Lung (tissue), 17 donors: ENCODE measurements at places on chromosomes 11 and 22.
A peak's percentile ranks its signal among the peaks of the same experiment; 100 is the strongest.

GRCh38 chr11:115530752-115531151 is 26.5 kb upstream of the CADM1 start:
- DNase-seq: no peak
- no peaks in the 10 kb centered on the region for H3K27me3 ChIP-seq
- no peaks in the 10 kb centered on the region for H3K36me3 ChIP-seq
- no peak overlapping the region for H3K27ac ChIP-seq

DNA sequence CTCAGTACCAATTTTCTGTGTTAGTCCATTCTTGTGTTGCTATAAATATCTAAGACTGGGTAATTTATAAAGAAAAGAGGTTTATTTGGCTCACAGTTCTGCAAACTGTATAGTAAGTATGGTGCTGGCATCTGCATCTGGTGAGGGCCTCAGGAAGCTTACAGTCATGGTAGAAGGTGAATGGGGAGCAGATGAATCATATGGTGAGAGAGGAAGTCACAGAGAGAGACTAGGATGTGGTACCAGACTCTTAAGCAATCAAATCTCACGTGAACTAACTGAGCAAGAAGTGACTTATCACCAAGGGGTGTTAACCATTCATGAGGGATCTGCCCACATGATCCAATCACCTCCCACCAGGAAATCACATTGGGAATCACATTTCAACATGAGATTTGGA is 60.8 kb upstream of the ZBED5 start:
- no peak for DNase-seq
- H3K27me3 ChIP-seq: no peaks in the 10 kb centered on the region
- no peaks in the 10 kb centered on the region for H3K36me3 ChIP-seq

- H3K27ac ChIP-seq: no peak overlapping the region
- H3K4me3 ChIP-seq: no peak overlapping the region
- no peaks in the 10 kb centered on the region for H3K36me3 ChIP-seq
- no peak for DNase-seq
- no peaks in the 10 kb centered on the region for H3K27me3 ChIP-seq
- H3K4me1 ChIP-seq: peaks cover 10% of the 10 kb centered on the region
These were observed 11.9 kb downstream of the CELF1 start for GRCh38 chr11:47541070-47541469.

GRCh38 chr11:44592125-44592940 is 26.9 kb downstream of the CD82 start:
- peaks cover 21% of the 10 kb centered on the region for H3K4me1 ChIP-seq
- no peaks in the 10 kb centered on the region for H3K36me3 ChIP-seq
- no peaks in the 10 kb centered on the region for H3K27me3 ChIP-seq
- H3K4me3 ChIP-seq: no peak overlapping the region
- peak overlapping the region; percentile 79 for H3K27ac ChIP-seq

DNA sequence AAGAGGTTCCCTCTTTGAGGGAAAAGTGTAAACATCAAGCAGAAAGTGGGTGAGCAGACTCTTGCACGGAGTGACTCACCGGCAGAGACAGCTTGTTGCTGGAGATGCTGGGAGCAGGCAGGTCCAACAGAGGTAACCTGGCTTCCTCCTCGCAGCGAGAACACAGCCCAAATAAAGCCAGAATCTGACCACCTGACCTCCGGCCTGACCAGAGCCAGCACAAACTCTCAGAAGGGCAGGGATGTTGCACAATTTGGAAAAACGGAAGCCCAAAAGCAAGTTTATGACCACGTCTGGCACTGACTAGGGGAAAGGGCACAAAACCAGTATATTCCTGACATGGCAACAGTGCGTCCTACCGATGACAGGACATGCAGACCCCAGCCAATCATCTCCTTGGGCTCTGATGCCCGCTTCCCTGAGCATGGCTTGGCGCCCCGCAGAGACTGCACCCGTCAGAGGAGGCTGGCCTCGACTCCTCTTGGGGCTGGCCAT is 5.4 kb downstream of the SMCO4 start:
- no peak for DNase-seq
- peaks cover 15% of the 10 kb centered on the region for H3K4me1 ChIP-seq
- H3K27me3 ChIP-seq: no peaks in the 10 kb centered on the region

DNA sequence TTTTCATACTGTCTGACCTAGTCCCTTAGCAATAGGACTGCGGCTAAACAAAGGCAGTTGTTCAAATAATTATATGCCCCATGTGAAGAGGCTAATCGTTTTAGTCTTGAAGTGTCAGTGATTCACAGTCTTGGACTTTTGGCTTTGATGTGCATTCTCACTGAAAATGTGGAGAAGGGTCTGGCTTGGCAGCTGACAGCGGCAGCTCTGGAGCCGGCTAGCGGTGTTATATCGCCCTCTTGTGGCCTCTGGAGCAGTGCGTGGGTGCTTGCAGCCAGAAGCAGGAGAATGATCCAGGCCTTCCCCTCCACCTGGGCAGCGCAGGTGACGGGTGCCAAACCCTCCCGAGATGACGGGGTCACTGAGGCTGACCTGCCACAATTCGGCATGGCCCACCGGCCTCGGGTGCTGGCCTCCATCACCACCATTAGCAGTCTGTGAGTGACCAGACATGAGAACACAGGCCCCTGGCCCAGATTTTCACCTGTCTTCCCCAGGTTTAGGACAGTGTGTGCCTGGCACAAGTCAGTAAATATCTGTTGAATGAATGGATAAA is 90.3 kb upstream of the PITPNB start:
- no peak overlapping the region for H3K4me3 ChIP-seq
- H3K27me3 ChIP-seq: no peaks in the 10 kb centered on the region
- no peak overlapping the region for H3K27ac ChIP-seq
- H3K4me1 ChIP-seq: no peaks in the 10 kb centered on the region

- peak overlapping the region; percentile 92 for H3K27ac ChIP-seq
- H3K4me1 ChIP-seq: peaks cover 8% of the 10 kb centered on the region
- no peaks in the 10 kb centered on the region for H3K27me3 ChIP-seq
- peaks cover 9% of the 10 kb centered on the region for H3K36me3 ChIP-seq
These were observed 496 bp downstream of the TMEM9B start for GRCh38 chr11:8963569-8964323.

DNA sequence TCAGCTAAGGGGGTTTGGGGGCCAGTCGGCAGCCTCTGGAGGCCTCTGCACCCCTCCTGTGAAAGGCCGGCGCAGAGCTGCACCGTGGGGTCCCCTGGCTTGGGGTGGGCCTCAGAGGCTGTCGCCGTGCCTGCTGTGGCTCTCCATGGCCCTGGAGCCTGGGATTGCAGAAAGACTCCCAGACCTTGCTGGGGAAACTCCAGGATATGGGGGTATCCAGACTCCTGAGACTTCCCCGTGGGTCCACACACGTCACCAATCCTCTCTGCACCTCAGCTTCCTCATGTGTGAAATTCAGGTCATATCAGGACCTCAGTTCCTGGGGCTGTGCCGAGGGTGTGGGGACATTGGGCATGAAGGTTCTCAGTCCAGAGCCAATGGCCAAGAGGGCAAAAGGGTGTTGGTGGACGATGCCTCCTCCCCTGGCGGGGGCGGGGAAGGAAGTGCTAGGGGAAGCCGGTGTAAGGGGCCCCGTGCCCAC is 97.1 kb downstream of the KCNQ1 start:
- DNase-seq: no peak
- H3K4me3 ChIP-seq: no peak overlapping the region
- no peaks in the 10 kb centered on the region for H3K27me3 ChIP-seq
- H3K36me3 ChIP-seq: no peaks in the 10 kb centered on the region

DNA sequence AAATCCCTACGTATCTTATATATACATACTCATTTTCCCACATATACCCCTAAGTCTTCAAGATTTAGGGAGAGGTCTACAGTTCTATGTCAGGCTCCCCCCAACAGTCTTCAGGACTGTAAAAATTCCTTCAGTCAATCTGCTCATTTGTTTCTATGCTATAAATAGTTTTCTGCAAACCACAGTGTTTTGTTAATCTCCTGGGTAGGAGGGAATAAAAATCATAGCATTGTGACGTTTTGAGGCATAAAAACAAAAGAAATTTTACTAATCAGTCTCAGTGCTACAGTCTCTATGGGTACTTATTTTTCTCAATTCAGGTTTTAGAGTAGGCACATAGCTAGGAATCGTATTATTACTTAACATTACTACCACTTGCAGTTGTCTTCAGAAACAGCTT is 552.8 kb upstream of the LRRC4C start:
- H3K27me3 ChIP-seq: no peaks in the 10 kb centered on the region
- H3K27ac ChIP-seq: no peak overlapping the region
- H3K36me3 ChIP-seq: no peaks in the 10 kb centered on the region
